ENCODE measurements at places on chromosomes 2 and 18.

GRCh38 chr2:240322231-240322955 lies 113.1 kb upstream of the GPC1 start:
- DNase-seq: no peak

DNA sequence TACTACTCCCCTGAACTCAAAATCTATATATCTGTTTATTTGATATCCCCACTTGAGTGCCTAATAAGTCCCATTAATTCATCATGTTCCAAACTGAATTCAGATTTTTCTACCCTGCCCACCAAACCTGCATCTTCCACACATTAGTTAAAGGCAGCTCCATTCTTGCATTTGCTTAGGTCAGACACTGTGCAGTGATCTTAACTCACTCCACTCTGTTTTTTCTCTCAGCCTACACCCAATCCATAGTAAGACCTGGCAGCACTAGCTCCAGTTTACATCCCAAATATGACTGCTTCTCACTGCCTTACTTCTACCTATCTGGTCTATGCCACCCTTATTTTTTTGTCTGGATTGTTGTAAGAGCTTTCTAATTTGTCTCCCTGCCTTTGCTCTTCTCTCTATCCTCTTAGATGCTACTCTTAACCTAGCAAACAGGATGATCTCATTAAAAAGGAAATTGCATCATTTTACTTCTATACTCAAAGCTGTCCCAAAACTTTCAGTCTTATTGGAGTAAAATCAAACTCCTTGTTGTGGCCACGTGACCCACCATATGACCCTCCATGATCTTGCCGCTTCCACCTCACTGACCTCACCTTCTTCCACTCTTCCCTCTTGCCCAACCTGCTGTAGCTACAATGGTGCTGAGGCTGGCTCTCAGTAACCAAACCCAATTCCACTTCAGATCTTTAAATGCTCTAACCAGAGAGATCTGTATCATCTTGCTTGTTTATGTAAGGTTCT lies 274.9 kb upstream of the FANCL start:
- DNase-seq: no peak

DNA sequence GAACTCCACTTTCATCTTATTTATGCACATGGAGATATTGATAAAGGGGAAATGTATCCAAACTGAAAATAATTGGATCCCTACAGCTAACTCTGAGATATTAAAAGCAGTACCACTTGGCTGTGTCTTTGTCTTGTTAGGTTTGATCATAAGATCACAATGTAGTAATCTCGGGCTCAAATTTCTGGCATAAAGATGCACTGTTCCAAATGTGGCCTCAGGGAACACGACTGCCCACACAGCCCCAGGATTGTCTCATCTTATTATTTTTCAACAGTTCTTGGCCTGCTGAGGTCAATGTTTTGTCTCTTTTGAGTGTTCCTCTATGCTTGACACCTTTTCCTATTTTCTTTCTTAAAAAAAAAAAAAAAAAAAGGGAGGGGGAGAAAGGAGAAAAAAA lies 114.1 kb downstream of the GBX2 start:
- peak; percentile 7 for DNase-seq

DNA sequence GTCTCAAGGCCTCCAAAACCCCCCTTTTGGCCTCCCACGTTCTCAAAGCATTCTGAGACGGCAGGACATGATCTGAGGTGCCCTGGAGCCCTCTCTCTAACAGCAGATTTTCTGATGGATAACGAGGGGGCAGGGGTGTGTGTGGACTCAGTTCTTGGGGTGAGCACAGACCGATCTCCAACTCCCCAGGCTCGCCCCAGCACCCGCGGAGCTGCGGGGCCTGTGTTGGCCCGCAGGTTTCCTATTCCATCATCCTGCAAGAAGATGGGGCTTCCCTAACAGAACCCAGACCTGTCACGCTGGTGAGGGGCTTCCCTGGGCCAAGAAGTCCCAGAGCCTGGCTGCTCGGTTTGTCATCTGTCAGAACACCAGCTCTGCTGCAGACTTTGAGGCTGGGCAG lies 196.1 kb downstream of the ANAPC1 start:
- DNase-seq: no peak

GRCh38 chr2:20617892-20618467 lies 32.9 kb downstream of the HS1BP3 start:
- peak; percentile 99 for DNase-seq

DNA sequence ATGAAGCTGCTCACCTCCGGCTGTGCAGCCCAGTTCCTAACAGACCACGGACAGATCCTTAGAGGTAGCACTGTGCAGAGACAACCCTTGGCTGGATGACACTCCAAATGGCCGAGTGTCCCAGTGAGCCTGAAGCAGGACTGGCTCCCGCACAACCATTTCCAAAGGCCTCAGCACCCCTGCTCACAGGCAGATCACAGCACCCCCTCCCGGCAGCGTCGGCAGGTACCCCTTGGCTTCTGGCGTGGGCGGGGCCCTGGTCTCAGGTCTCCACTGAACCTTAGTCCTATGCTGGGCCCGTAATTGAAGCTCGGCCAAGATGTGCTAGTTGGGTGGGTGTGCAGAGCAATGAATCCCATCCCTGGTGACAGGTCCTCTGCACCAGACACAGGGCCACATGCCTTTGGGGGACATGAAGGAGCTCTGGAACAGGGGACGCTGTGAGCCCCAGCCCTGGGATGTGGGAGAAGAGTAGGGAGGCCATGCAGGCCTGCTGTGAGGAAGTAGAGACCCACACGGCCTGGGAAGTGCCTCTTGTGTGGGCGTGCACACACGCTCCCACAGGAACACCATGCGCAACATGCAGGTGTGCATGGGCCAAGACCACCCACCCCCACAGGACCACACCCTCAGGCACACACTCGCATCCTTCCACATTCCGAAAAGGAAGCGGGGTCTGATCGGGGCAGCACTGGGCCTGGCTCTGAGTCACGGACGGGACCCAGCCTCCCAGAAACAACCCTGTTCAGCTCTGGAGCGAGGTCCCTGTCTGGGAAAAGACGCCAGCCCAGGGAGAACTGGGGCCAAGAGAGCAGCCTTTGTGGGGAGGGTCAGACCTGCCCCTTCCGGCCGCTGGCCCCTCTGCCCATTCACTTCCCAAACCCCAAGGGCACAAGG lies 2.8 kb downstream of the DUSP2 start:
- no peak for DNase-seq

DNA sequence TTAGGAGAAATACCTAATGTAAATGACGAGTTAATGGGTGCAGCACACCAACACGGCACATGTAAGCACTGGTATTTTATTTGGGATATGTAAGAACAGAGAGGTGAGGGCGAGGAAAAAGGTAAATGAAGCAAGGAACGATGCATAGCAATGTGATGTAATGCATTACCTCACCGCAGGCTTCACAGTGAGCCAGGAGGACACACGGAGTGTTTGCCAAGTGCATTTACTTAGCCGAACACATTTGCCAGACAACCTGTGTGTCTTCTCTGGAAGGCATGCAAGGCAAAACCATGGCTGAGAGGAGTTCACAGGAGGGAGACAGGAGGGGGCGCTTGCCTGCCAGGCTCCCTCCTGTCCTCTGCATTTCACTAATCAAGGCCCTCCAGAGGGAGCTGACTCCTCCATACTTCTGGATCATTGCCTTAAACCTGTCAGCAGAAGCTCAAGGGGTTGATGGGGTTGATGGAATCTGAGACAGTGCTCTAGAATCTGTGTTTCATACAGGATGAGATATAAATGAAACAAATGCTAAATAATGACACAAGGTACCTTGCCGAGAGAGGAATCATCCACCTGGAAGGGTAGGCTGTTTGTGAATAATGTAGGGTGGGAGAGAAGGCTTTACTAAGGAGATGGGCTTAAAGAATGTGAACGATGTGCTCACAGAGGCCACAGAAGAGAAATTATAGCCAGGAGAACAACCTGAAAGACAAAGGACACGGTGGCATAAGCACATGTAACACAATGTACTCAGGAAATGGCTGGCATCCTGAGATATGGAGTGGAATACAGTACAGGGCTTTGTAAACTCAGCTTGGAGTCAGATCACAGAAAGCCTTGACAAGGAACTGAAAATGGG lies 9.1 kb upstream of the TPRKB start:
- DNase-seq: no peak

DNA sequence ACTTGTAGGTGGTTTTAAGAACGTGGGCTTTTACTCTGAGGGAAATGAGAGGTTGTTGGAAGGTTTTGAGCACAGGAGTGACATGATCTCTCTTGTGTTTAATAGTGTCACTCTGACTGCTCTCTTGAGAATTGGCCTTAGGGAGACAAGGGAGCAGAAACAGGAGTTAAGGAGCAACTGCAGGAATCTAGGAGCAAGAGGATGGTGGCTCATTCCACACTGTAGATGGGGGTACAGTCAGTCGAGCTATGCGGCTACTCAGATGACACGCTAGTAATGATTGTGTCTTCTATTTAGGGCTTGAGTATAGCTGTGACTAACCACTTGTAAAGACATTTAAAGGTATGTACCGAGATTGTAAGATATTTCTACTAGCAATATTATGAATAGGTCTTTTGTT lies 87.4 kb downstream of the RPRM start:
- DNase-seq: no peak

- DNase-seq: no peak
Measured at GRCh38 chr2:162430323-162430722, 86.4 kb downstream of the GCA start.

GRCh38 chr2:194363878-194364277 lies 1293.1 kb upstream of the SLC39A10 start:
- no peak for DNase-seq

GRCh38 chr2:30761226-30761625 lies 46.0 kb downstream of the CAPN13 start:
- no peak for DNase-seq

GRCh38 chr2:109255654-109256053 lies 126.6 kb downstream of the SH3RF3 start:
- no peak for DNase-seq
